NCI-H1092 treated with DMSO at 0.1 percent for 48 hours (cell line): ENCODE measurements at places on chromosomes 2 and 18.

- no peak for DNase-seq
Observed at GRCh38 chr2:19875280-19875679, 26.5 kb downstream of the TTC32 start.

DNA sequence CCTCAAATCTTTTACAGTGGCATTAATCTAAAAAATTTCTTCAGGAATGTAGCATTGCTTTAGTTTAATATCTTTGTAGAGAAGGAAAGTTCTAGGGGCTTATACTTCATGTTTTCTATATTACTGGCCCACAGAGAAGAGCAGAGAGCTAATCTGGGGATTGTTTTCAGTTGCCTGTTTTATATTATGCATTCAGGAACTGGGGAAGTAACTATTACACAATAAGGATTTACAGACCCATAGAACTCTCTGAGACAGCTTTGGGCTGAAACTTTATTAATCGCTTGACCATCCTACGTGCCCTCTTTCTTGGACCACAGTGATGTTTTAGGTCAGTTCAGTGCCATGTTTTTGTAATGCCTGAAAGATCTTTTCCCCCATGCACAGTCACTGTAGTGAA lies 29.9 kb downstream of the BIRC6 start:
- no peak for DNase-seq

DNA sequence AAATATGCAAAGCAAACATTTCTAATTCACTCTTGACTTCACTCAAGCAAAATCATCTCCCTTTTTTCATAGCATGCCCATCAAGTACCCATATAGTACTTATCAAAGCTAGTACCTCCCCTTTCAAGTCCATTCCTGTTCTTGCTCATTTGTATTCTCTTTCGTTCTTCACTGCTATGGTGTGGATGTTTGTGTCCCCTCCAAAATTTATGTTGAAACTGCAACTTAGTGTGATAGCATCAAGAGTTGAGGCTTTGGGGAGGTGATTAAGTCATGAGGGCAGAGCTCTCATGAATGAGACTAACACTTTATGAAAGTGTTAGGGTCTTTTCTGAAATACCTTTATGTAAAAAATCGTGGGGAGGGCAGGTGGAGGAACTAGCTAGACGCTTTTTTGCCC lies 52.9 kb downstream of the RNU4ATAC start:
- no peak for DNase-seq

- DNase-seq, result no peak
Observed at GRCh38 chr2:113260991-113261390, 17.7 kb downstream of the PAX8 start.
